ENCODE measurements at places on chromosomes 12 and 14.
A peak's percentile ranks its signal among the peaks of the same experiment; 100 is the strongest.

- DNase-seq, result no peak
Observed at GRCh38 chr14:59161561-59162175, 26.8 kb upstream of the DAAM1 start.

GRCh38 chr14:71451501-71451900 lies 480.7 kb upstream of the RGS6 start:
- no peak for DNase-seq

- DNase-seq, result no peak
Observed at GRCh38 chr12:1611803-1612572, 17.0 kb upstream of the WNT5B start.

DNA sequence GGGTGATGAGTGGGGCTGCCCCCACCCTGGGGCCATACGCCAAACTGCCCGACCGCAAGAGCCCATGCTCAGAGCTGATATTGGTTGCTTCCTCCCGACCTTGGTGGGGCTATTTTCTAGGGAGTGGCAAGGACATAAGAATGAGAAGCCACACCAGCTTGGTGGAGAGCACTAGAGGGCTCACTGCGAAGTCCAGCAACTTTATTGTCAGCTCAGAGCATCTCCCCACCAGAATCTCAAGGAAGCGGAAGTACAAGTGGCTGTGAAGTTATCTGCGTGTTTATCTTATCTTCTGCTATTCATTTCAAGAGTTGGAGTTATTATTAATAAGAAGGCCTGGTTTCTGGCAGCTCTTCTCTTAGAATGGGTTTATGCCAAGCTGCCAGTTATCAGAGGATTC lies 4.9 kb upstream of the PLXNC1 start:
- DNase-seq, result no peak

GRCh38 chr14:23025151-23025814 lies 9.4 kb downstream of the PSMB5 start:
- DNase-seq, result no peak

GRCh38 chr12:81329085-81329484 lies 251.2 kb downstream of the ACSS3 start:
- no peak for DNase-seq

- DNase-seq, result no peak
Observed at GRCh38 chr14:36086629-36087395, 89.7 kb downstream of the PTCSC3 start.

DNA sequence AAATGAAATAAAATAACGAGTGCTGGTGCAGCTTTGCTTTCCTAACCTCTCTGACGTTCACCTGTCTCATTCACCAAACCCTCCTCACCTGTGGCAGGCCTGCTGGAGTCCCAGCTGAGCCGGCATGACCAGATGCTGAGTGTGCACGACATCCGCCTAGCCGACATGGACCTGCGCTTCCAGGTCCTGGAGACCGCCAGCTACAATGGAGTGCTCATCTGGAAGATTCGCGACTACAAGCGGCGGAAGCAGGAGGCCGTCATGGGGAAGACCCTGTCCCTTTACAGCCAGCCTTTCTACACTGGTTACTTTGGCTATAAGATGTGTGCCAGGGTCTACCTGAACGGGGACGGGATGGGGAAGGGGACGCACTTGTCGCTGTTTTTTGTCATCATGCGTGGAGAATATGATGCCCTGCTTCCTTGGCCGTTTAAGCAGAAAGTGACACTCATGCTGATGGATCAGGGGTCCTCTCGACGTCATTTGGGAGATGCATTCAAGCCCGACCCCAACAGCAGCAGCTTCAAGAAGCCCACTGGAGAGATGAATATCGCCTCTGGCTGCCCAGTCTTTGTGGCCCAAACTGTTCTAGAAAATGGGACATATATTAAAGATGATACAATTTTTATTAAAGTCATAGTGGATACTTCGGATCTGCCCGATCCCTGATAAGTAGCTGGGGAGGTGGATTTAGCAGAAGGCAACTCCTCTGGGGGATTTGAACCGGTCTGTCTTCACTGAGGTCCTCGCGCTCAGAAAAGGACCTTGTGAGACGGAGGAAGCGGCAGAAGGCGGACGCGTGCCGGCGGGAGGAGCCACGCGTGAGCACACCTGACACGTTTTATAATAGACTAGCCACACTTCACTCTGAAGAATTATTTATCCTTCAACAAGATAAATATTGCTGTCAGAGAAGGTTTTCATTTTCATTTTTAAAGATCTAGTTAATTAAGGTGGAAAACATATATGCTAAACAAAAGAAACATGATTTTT lies 17.1 kb upstream of the AMN start:
- DNase-seq, result no peak

DNA sequence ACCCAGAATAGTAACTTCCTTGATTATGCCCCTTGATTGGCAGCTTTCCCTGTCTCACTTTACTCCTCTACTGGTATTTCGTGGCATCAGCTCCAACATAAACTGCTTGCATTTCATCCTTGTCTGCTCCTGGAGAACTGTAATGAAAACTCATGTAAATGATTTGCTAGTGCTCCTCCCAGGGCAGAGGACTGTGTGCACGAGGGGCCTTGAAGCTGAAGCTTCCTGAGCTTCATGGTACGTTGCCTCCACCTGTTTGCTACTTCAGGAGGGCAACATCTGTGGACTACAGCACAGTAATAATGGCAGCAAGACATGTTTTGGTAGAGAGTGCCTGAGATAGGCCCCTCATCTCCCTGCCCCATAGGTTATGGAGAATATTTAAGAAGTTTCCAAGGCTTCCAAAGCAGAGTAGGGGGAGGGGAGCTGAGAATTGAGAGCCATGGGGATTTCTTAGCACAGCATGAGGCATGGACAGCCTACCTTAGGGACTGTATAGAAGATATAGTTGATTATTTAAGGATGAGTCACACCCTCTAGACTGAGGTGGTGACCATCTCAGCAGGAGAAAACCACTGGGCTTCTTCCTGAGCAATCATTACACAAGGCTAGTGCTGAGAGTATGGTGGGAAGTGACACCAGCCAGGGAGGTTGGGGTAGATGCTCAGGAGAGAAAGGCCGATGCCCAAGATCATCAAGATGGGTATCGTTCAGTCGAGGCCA lies 29.5 kb downstream of the CCDC198 start:
- DNase-seq, result no peak

DNA sequence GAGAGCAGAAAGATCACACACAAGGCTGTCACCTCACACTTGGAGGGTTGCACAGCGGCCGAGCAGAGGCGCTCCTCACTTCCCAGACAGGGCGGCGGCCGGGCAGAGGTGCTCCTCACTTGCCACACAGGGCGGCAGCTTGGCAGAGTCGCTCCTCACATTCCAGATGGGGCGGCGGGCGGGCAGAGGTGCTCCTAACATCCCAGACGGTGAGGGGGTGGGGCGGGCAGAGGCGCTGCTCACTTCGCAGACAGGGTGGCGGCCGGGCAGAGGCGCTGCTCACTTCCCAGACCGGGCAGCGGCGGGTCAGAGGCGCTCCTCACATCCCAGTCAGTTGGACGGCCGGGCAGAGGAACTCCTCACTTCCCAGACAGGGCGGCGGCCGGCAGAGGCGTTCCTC lies 9.1 kb downstream of the TMBIM4 start:
- DNase-seq, result no peak

GRCh38 chr14:99186956-99187690 lies 84.9 kb downstream of the BCL11B start:
- DNase-seq, result no peak

DNA sequence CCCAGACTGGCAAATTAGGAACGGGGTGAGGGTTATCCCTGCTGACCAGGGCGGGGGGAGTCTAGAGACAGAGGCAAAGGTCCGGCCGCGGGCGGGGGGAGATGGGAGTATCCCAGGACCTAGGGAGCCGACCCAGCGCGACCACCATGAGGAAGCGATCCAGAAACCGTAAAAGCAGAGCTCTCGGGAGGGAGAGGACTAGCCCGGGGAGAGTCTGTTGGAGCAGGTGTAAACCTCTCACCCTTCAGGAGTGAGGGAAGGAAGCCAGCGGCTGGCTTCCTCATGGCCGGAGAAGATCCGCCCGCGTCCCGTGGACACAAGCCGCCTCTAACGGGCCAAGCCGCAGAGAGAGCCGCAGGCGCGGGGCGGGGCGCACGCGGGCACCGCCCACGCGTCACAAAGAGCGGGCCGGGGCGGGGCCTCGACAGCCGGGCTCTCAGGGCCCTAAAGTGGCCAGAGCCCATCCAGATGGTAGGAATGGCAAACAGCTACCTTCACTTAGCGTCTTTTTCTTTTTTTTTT lies at the start of gene ACRBP:
Gene ACRBP, minus strand, starts transcription at position 350 of the 522 bp plus-strand sequence. Its CDS starts 66 bp downstream, at position 284.
- no peak for DNase-seq

GRCh38 chr14:99966037-99966835 lies 99.0 kb upstream of the EVL start:
- no peak for DNase-seq

GRCh38 chr12:47753021-47754001 lies 5.4 kb downstream of the RAPGEF3 start:
- DNase-seq, result no peak

- DNase-seq, result no peak
Observed at GRCh38 chr14:23604675-23605170, 26.1 kb upstream of the JPH4 start.

DNA sequence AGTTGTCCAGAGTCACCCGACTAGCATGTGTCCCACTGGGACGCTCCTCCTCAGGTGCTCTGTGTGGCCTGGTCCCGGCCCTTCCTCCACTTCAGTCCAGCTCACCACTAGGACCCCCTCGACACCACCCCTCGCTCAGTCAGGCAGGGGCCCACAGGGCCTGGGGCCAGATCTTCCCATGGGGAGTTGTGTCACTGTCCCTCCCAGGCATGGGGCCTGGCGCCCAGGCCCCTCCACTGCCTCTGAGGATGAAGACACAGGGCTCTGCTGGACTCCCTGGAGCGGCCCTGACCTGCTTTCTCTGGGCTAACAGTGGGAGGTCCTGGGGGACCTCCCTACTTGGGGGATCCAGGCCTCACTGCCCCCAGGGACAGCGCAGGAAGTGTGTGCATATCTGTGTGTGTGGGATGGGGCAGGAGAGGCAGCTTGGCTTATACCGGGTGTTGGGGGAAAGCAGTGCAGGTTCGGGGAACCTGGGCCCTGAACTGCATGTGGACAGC lies 43.8 kb downstream of the KRT80 start:
- no peak for DNase-seq

DNA sequence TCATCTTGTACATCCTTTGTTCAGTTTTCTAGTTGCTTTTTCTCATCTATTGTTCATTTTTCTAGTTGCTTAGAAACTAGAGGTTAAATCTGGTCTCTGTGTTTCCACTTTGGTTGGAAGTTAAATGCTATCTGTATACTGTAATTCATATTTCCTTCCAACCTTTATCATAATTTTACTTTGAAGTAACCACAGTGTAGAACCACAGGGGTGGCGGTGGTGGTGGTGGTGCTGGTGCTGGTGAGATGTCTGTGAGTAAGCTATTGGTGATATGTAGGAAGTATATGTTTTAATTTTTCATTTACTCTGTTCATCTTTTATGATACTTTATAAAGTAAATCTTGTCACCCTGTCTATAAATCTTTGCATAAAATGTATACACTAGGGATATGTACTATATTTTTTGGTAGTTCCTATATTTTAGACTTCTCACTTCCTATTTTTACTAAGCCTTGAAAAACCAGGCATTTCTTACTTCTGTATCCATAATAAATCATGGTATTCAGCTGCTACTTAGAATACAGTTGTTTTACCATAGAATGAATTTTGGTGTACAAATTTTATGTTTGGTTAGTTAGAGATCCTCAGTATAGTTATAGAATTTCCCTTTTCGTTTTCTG lies 31.9 kb downstream of the CCDC91 start:
- DNase-seq, result no peak

- DNase-seq, result no peak
Observed at GRCh38 chr12:52321418-52321817, 220 bp upstream of the KRT83 start.

- no peak for DNase-seq
Observed at GRCh38 chr12:1811281-1811947, 9.0 kb upstream of the LRTM2 start.

- DNase-seq, result no peak
Observed at GRCh38 chr12:89059721-89060541, 292.4 kb downstream of the DUSP6 start.

GRCh38 chr14:104976198-104977007 lies 1.8 kb downstream of the AHNAK2 start:
- peak; percentile 52 for DNase-seq

DNA sequence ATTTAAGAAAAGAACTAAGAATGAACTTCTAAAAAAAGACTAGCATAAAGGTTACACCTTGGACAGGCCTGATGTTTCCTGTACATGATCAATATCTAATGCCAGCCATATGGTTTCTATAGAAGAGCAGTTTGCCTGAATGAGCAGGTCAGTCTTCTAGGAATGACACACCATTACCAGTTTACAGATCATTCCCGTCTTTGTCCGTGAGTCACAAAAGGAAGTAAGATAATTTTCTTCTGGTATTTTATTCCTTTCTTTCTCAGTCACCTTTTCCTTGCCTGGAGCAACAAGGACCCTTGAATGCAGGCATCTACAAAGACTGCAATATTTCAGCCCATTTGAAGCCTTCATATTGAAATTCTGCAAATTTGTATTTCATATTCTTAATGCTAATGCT lies 44.6 kb upstream of the CNTN1 start:
- no peak for DNase-seq

DNA sequence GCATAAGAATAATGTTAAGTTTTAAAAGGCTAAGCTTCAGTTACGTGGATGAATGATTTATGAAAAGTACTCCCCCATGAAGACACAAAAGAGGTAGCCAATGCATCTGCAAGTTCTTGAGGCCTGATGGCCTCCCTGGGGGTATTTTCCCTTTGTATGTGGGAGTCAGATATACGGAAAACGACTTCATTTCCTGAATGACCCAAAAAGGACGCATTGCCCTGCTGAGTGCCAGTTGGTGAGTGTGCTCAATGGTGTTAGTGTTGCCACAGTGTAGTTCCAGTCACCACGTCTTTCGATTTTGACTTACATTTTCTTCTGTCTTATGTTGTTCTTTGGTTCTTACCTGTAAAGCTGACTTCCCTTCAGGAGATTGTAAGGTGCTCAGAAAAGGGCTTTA lies 8.0 kb downstream of the ETV6 start:
- DNase-seq, result no peak

DNA sequence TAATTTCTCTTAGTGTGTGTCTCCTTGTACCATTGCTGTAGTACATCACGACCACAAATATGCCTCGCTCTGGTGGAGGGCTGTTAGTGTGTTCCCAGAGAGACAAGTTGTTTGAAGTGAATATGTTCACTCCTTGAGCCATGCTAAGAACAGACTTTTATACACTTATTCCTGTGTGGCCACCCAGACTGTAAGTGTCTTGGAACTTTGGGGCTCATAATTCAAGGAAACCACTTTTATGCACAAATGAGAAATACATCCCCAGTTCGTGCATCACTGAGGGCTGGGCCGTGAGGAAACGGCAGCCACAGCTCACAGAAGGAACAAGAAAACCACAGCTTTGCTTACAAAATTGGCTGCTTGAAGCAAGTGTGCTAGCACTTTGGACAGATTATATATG lies 362.2 kb upstream of the DDHD1 start:
- DNase-seq, result no peak

DNA sequence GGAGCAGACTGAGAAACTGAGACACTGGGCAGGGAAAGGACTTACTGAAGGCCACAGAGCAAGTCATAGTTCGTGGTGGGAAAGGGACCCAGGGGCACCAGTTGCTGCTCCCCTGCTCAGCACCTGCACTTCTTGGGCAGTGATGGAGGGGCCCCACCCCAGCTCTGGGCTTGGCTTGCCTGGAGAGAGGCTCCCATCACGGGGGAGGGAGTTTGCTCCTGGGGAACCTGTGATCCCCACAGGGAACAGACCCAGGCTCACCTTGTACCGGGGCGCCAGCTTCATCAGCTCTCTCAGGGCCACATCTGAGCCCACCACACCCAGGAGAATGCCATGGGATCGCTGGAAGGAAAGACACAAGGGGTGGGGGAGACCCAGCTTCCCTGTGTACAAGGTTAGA lies 39.8 kb downstream of the CACNA2D4 start:
- DNase-seq, result no peak
